ENCODE measurements at places on chromosomes 12 and 14. TPM values are rescaled to one million over a fixed set of nuclear protein-coding genes. Genes with fewer than 3 reads are reported as not detected.

The IL22 gene
- not detected for total RNA-seq

GRCh38 chr12:737122-737739, 15.1 kb upstream of the WNK1 start:
- no peaks in the 10 kb centered on the region for H3K27me3 ChIP-seq
- no peaks in the 10 kb centered on the region for H3K36me3 ChIP-seq
- no peaks in the 10 kb centered on the region for H3K4me1 ChIP-seq
- H3K27ac ChIP-seq = no peak overlapping the region

DNA sequence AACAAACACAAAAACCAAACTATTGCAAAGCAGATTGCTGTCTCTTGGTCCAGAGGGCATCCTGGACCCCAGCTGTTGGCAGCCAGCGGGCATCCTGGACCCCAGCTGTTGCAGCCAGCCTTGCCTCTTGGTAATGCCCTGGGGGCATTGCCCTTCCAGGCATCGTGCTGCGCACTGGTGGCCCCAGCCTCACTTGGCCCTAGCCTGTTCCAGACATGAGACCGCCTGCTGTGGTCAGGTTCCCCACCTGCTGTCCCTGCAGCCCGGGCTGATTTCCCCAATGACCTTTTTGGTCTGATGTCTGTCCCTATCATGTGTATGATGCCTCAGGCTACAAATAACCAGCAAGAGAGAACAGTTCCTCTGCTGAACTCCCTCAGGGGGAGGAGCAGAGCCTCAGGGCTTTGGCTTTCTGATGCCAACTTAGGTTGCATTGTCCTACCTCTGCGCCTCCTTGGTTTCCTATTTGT, 20.8 kb downstream of the MLXIP start:
- peak overlapping the region; percentile 79 for H3K27ac ChIP-seq
- peaks cover 61% of the 10 kb centered on the region for H3K4me1 ChIP-seq
- H3K27me3 ChIP-seq = no peaks in the 10 kb centered on the region
- no peak overlapping the region for H3K4me3 ChIP-seq
- no peak for DNase-seq

DNA sequence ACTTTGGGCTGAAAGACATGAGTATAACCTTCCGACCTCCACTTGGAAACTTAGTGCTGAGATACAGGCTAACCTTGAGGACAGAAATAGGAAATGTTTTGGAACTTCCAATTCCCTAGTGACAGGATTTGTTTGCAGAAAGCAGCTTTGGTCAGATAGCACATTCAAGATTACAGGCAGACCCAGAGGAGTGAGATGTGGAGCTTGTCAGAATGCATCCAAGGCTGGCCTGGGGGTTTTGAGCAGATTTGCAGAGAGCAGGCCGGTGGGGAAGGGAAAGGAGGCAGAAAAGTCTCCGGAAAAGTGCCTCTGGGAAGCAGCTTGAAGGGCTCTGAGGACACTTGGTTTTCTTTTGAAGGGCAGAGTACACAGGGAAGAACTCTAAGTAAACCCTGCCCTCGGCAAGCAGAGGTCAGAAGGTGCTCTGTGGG, 180.3 kb downstream of the ETV6 start:
- no peaks in the 10 kb centered on the region for H3K36me3 ChIP-seq
- no peak overlapping the region for H3K4me3 ChIP-seq
- H3K4me1 ChIP-seq = peaks cover 58% of the 10 kb centered on the region

DNA sequence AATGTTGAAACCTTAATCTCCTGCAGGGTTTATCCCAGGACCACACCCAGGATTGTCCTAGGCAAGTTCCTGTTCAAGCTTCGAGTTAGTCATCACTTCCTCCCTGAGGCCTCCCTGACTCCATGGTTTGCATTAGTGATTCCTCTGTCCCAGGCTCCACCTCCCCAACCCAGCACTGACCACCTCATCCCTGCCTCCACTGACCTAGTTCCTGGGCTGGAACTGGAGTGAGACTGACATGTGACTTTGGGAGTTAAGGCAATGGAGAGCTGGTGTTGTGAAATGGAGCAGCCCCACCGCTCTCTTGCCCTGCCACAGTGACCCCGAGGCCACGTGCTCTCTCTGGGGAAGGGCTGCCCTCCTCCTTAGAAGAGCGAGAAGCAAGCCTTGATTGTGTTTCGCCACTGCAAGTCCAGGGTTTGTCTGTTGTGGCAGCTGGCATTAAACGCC, 15.8 kb upstream of the DTX1 start:
- no peaks in the 10 kb centered on the region for H3K4me1 ChIP-seq
- H3K27me3 ChIP-seq = no peaks in the 10 kb centered on the region
- DNase-seq = peak; percentile 86
